ENCODE measurements at places on chromosomes 16 and 17.
A peak's percentile ranks its signal among the peaks of the same experiment; 100 is the strongest.

- DNase-seq = no peak
These were observed 1.1 kb downstream of the ASGR2 start for GRCh38 chr17:7113273-7114071.

- no peak for DNase-seq
These were observed 6.2 kb downstream of the SLC12A3 start for GRCh38 chr16:56871172-56871593.

GRCh38 chr17:59848385-59848668, 44.4 kb downstream of the TUBD1 start:
- no peak for DNase-seq

DNA sequence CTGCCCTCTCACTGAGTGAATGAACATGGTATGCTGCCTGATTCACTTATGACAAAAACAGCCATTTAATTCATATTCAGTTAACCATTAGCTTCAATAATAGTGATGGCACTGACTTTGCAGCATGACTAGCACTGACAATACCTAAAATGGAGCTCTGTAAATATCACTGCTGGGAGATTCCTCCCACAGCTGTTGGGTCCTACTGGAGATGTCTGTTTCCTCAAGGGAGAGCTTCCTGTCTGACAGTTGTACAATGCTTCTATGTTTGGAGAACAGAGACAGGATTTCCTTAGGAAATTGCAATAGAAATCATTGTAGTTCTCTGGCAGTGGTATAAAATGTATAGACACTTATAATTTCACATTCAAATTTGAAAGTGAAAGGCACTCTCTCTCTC, 695.9 kb upstream of the CDH8 start:
- no peak for DNase-seq

- DNase-seq = peak; percentile 67
These were observed 58.5 kb downstream of the TMEM235 start for GRCh38 chr17:78289802-78290363.

DNA sequence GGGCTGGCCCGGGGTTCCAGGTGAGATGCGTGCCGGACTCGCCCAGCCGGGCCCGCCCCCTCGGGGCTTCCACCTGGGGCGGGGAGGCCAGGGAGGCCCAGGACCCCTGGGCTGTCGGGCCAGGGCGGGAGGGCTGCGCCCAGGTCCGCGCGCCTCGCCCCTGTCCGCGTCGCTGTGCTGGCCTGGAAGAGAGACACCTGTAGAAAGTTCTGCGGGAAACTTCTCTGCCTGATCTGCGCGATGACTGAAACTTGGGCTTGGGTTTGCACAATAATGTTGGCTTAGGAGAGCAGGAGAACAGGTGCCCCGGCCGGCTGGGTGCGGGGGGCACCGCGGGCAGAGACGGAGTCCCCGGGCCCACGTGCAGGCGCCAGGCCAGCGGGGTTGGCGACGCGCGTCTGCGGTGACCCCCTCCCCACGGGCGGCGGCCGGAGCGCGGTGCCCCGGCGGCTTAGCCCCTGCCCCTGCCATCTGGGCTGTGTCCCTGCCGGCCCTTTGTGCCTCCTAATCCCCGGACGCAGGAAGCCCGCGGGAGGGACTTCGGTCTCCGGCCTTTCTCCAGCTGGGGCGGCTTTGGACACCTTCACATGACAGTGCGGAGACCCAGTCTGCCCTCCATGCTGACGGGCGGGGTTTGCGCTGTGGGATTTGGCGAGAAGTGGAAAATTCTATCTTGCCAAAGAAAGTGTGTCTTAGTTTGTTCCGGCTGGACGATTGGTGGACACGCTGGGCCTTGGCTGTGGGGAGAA, 483 bp downstream of the LLGL2 start:
- DNase-seq = no peak

DNA sequence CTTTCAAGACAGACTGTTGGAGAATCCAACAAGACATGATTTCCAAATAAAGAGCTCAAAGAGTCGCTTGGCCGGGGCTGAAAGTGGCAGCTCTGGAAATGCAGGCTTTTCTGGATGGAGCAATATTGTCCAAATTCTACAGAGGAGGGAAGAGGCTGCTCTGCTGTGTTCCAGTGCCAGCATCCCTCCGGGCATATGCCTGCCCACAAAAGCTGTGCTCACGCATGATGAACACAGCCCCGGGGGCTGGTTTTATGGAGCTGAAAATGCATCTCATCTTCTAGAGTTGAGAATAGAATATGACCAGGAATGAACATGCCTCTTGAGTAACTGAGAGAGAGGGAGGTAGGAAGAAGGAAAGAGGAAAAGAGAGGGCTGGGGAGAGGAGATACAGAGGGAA, 74.7 kb upstream of the TOX3 start:
- no peak for DNase-seq

- DNase-seq = peak; percentile 34
These were observed 9.0 kb upstream of the CDH5 start for GRCh38 chr16:66357523-66357928.

GRCh38 chr16:48326915-48327314, 58.3 kb downstream of the SIAH1 start:
- DNase-seq = no peak

DNA sequence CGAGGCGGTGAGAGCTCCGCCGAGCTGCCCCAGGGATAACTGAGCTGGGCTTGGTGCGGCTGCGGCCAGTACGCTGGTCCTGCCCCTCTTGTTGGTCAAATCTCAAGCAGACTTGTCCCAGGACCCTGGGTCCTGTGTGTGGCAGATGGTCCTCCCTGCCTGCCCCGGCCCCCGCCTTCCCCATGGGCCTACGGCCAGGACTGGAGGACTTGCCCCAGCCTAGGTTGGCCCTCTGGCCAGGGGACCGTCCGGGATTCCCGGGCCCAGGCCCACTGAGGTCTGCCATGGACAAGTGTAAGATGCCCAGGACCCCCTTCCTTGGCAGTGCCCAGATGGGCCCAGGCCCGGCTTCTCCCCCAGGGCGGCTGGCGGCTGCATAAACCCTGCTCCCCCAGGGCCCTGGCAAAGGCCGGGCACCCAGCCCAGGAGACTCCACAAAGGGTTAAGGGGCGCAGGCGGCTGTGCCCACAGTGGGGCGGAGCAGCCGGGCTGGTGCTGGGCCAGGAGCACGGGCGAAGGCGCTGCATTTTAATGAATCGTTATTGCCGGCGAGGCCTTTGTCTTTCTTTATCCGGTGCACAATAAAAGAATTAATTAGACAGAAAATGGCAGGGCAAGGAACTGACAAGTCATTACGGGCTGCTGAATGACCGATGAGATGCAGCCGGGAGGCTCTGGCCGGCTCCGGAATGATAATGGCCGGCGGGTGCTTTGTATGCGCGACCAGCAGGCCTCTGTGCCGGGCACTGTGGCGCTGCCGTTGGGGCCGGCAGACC, 9.1 kb downstream of the SOX8 start:
- peak; percentile 84 for DNase-seq

GRCh38 chr16:17305694-17306093, 165.1 kb downstream of the XYLT1 start:
- no peak for DNase-seq

DNA sequence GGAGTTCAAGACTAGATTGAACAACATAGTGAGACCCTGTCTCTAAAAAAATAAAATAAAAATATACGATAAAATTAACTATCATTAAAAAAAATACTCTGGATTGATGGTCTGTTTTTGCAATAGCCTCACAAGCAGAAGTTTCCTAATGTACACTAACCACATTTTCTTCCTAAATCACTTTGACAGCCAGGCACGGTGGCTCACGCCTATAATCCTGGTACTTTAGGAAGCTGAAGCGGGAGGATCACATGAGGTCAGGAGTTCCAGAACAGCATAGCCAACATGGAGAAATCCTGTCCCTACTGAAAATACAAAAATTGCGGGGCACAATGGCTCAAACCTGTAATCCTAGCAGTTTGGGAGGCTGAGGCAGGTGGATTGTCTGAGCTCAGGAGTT, 64.7 kb downstream of the HELZ start:
- DNase-seq = no peak

- DNase-seq = no peak
These were observed 32.4 kb downstream of the KCNJ16 start for GRCh38 chr17:70107441-70107840.

GRCh38 chr17:19372866-19373504, 5.3 kb upstream of the MAPK7 start:
- no peak for DNase-seq

GRCh38 chr17:42337442-42337841, 49.1 kb downstream of the STAT5A start:
- DNase-seq = no peak

DNA sequence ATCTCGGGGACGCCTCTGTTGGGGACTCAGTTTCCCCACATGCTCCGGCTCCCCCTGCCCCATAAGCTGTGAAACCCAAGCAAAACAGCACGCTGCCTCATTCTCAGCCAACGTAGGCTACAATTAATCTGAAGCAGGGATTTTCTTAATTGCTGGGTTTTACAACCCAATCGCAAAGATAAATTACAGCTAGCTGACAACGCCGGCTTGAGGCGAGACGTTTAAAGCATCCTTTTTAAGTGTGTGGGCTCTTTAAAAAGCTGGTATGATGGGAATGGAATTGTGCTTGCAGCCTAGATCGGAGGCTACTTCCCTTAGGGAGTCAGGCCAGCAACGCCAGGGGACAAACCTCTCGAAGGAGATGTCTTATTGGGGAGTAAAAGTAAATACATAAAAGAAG, 185.3 kb downstream of the ZNF423 start:
- DNase-seq = no peak

DNA sequence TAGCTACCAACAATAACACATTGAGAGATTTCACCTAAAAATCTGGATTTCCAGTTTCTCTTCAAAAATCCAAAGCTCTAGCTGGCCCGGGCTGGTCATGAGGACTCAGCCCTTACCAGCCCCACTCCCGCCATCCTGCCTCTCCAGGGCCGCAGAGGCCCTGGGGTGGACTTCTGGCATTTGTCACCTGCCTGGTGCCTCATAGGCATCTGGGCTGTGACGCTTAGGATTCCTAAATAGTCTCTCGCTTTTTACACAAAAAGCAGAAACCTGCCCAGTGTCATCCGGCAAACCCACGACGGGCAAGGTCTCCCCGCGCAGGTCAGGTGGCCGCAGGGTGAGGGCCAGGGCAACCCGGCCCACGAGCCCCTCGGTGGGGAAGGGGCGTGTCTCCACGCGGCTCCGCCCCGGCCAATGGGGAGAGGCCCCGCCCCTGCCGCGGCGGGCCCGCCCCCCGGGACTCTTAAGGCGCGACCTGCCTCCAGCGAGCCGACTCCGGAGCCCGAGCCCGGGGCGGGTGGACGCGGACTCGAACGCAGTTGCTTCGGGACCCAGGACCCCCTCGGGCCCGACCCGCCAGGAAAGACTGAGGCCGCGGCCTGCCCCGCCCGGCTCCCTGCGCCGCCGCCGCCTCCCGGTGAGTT, at the start of gene VASN:
Gene VASN, plus strand, starts transcription at position 492 of the 644 bp plus-strand sequence. CDS start 9,030 bp downstream, outside the sequence.
- DNase-seq = no peak

- DNase-seq = peak; percentile 22
These were observed 548 bp downstream of the HAGH start for GRCh38 chr16:1825864-1826690.

DNA sequence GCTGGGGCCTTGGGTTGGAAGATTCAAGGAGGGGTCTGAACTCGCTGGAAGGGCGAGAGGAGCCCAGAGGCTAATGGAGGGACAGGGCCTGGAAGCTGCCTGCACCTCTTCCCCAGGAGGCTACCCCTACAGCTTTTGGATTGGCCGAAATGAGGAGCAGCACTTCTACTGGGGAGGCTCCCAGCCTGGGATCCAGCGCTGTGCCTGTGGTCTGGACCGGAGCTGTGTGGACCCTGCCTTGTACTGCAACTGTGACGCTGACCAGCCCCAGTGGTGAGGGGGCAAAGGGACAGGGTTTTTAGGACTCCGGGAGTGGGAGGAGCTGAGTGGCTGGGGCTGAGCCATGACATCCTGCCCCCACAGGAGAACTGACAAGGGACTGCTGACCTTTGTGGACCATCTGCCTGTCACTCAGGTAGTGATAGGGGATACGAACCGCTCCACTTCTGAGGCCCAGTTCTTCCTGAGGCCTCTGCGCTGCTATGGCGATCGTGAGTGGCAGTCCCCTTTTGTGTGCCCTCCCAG, 8.8 kb downstream of the CNTNAP1 start:
- no peak for DNase-seq

GRCh38 chr17:59845595-59846393, 46.9 kb downstream of the TUBD1 start:
- no peak for DNase-seq

- DNase-seq = no peak
These were observed 86.8 kb downstream of the ZDHHC7 start for GRCh38 chr16:84924331-84925091.

GRCh38 chr16:80045861-80046260, 445.3 kb upstream of the MAF start:
- no peak for DNase-seq

DNA sequence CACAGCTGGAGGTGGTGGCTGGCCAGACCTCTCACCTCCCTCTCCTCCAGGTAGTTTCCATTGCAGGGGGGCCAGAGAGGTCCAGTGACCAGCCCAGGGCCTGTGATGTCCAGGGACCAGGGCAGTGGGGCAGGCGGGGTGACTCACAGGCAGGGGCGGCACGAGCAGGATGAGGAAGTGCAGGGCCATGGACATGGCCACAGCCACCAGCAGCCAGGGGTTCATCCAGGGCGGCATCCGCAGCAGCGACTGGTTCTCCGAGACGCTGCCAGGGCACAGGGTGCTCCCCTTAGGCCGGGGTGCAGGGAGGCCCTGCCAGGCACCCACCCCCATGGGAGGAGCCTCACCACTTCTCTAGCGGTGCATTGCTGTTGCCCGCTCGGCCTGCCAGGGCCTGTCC, 12.9 kb upstream of the P2RX1 start:
- no peak for DNase-seq
